Activated T-cell treated with anti-CD3 and anti-CD28 coated beads, Interleukin-2, amount 50 U/mL, for 24 hours (primary cell): ENCODE measurements at places on chromosomes 7 and 10.

- no peak for DNase-seq
These were observed 303.8 kb downstream of the PRKG1 start for GRCh38 chr10:51377932-51378599.

- no peak for DNase-seq
These were observed 85.2 kb downstream of the VTI1A start for GRCh38 chr10:112532189-112532588.

DNA sequence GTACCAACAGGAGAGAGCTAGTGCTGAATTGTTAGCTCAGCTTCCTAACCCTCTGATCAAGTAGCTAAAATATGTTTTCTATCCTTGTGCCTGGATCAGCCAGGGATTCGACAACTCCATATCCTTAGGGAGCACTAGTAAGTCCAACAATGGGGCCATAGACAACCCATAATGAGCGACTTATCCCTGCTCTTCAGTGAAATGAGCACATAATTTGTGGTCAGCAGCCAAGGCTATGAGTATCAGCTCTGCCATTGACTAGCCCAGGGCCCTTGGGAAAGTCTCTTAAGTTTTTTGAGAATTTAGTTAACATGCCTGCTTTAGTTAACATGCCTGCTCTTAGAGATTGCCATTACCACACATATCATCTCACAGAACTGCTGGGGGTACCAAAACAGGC lies 39.3 kb downstream of the COL1A2 start:
- DNase-seq = no peak

DNA sequence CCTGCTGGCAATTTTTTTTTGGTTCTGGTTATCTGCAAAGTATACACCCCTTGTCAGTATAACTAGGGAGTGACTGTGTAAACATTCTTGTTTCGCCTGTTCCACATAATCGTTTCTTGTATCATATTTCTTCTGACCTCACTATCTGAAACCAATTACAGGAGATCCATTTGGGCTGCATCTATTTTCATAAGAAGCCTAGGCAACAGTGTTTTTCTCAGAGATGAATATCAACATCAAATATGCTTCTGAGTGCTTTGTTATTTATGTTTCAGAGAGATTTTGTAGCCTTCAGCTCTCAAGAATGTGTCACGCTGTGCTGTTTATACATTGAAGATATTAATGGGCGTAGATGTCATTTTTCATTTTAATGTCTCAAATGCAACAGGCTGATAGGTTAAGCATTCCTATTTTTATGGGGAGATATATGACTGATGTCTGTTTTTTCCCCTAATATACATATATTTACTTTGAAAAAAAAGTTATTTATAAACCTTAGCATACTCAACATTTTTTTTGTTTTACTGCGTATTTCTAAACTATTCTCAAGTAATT lies 115.5 kb downstream of the FOXP2 start:
- DNase-seq = no peak

GRCh38 chr10:133103311-133103910 lies 15.7 kb downstream of the ADGRA1 start:
- no peak for DNase-seq

GRCh38 chr7:101578552-101578951 lies 50.5 kb downstream of the MYL10 start:
- no peak for DNase-seq

DNA sequence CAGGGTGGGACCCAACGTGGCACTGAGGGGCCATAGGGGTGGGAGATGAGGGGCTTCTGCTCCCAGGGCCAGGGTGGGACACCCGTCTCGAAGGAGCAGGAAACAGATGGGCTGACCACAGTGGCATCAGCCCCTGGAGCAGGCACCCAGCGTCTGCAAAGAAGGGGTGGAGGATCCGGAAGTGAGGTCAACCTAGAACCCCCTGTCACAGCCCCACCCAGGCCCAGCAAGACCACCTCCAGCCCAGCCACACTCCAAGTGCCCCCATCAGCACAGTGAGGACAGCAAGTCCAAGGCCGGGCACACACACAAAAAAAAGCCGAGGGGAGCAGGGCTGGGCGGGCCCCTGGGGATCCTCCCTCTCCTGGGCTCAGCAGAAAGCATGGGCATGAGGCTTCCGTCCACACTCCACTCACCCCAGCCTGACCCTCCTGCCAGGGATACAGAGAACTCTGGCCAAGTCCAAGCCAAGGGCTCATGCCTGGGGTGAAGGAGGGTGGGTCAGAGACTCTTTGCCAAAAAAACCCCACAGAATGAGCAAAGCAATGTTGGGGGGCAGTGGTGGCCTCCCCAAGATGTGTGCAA lies 111.0 kb downstream of the FOXL3 start:
- DNase-seq = no peak

DNA sequence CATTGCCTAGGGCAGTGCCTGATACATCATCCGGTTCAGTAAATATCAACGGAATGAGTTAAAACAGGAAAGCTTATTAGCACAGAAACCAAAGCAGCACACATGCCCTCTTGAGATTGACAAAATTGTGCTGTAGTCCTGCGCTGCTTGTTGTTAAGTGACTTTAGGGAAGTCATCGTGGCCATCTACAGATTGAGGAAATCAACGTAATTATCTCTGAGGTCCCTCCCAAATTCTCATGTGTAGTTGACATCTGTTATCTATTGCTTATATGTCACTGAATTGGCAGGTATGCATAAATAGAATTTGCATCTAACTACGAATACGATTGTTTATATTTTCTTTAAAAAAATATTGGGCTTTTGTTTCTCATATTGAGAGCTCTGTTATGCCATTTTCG lies 3.5 kb upstream of the GNB2 start:
- DNase-seq = no peak

DNA sequence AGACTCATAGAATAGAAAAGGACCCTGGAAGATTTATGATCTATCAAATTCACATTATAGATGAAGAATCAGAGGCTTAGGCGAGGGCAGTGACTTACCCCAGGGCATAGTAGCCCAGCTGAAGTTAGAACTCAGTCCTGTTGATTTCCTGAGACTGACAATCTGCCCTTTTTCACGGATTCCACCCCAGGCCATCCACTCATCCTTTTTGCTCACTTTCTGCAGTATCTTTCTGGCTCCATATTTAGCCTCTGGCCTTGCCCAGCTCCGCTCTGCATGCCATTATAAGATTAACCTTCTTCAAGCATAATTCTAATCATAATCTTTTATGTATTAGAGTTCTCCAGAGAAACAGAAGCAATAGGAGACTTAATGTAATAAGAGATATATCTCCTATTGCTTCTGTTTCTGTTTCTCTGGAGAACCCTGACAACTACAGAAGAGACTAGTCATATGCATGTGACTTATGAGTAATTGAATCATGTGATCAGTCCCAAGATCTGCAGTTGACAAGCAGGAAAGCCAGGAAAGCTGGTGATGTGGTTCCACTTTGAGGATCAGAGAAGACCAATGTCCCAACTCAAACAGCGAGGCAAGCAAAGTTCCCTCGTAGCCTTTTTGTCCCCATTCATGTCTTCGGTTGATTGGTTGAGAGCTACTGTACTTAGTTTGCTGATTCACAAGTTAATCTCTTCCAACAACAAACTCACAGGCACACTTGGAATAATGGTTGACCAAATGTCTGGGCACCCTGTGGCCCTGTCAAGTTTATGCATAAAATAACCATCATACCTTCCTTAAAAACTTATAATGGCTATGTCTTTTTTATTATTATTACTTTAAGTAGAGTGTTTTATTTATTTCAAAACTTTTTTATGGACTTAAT lies 412.1 kb downstream of the SUGCT start:
- DNase-seq = no peak

DNA sequence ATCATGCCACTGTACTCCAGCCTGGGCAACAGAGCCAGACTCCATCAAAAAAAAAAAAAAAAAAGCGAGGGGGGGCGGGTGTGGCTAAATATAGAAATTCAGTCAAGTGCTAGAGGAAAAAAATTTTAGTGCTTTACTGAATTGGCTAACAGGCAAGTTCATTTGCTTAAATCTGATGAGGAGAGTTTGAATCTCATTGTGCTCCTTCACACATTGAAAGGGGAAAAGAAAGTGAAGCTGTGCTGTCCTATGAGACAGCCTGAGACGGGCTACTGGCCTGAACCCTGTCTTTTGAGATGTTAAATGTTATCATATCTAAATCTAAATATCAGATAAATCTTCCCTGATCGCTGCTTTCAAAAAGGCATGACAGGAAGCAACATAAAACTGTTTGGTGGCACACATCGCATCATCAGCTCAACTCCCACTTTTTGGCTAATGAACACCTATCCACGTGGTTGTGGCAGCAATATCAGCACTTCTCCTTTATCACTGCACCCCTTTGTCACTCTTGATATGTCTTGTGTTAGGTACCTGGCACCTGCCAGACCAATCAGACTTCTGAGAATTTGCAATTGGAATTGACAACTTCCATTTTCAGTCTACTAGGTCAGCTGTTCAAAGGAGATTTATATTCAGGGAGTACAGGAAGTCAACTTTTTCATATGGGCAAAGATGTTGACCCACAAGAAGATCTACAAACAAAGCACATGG lies 14.0 kb upstream of the IFIT1B start:
- DNase-seq = no peak

GRCh38 chr10:72612203-72612826 lies 13.6 kb downstream of the MICU1 start:
- no peak for DNase-seq

- no peak for DNase-seq
These were observed 292.4 kb upstream of the KLF14 start for GRCh38 chr7:131026297-131027000.

- no peak for DNase-seq
These were observed 316.0 kb downstream of the CXCL12 start for GRCh38 chr10:44068716-44069482.

DNA sequence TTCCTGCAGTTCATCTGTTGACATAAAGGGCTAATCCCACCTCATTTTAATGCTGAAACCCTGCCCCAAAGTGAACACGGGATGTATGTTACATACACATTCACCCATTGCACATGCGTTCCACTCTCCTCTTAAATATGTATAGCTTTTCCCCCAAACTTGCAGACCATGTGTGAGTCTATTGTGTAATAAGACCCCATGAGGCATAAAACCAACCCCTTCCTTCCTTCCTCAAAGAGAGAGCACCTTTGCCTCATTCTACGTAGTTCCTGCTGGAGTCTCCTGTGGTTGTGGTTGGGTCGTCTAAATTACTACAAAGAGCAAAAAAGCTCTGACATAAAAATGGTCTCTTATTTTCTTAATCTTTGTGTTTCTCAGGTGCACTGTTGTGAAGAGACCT lies 345.7 kb upstream of the KLF6 start:
- no peak for DNase-seq

DNA sequence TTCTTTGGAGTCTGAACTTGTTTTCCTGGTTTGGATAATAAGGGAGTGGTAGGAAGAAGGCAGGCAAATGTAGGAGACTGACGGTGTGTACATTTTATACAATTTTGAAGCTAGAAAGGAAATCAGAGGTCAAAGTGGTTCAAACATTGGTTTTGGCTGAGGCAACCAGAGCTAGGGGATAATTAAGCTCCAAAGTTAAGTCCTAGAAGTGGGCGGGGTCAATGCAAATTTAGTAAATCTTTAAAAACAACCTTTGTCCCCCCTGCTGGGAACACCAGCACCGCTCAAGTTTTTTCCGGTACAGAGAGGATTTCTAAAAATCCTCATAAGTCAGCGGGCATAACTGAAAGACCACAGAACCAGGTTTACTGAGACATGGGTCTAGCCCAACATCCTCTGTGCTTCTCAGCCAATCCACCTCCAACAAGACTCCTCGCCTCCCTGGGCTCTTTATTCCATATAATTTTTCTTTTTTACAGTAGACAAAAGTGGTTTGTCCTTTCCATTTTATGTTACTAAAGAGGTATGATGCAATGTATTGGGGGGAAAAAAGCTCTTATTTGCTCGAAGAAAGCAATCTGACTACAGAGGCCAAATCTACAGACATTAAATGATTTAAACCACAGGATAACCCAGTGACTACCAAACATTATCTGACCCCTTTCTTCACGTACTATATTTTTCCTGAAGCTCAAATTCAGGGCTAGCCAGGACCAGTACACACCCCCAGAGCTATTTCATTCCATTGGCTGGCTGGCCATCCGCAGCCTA lies 1.6 kb downstream of the GLUD1 start:
- no peak for DNase-seq

- no peak for DNase-seq
These were observed 225.3 kb downstream of the KIF20B start for GRCh38 chr10:89926736-89927135.

GRCh38 chr7:25408876-25409275 lies 180.6 kb upstream of the NPVF start:
- no peak for DNase-seq

GRCh38 chr10:72785409-72785808 lies 93.5 kb downstream of the MCU start:
- DNase-seq = no peak

- no peak for DNase-seq
These were observed 77.2 kb downstream of the C7orf25 start for GRCh38 chr7:42834676-42835075.

GRCh38 chr7:81777697-81778096 lies 7.8 kb upstream of the HGF start:
- DNase-seq = no peak

DNA sequence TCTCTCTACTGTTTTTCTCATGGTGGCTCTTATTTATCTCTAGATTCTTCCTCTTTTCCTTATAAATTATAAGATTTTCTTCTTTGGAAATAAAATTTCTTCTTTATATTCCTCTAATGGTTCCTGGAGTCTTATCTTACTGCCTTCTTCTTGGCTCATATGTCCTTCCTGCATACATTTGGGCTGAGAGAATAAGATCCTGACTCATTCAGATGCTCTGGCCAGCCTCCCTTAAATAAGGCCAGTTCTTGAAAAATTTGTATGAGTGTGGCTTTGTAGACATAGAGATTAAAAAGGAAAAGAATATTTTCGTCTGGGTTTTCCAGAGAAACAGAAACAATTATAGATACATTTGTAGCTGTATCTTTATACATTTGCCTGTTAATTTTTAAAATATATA lies 411.3 kb downstream of the KIF20B start:
- DNase-seq = no peak

DNA sequence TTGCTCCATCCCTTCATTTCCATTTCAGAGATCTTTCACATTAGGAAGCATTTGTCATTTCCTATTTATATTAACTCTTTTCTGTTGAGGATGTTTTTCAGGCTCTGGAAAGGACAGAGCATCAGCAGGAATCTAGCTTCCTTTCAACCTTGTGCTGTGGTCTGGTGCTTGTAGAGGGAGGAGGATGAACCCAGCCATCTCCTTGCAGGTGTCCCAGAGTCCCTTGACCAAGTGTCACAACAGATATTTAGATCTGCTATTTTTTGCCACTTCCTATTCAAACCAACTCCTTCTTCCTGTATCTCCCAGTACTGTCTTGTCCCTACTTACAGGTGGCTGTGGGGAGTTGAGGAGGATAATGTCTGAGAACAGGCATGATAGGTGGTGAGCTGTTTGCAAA lies 742.8 kb downstream of the GRID1 start:
- no peak for DNase-seq

- no peak for DNase-seq
These were observed 8.4 kb downstream of the IFIT3 start for GRCh38 chr10:89336241-89336640.

DNA sequence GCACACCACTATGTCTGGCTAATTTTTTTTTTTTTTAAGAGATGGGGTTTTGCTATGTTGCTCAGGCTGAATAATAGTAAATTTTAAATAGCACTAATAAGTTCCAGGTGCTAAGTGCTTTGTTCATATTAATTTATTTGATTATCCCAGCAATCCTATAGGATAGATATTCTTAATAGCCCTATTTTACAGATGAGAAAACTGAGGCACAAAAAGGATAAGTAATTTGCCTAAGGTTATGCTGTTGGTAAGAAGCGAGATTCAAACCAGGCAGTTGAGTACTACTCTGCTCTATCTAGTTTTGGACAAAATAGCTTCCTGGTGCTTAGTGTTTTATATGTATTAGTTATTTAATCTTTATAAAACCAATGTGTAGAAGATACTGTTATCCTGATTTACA lies 72.5 kb upstream of the STRIP2 start:
- no peak for DNase-seq

GRCh38 chr7:30559611-30560010 lies 35.1 kb upstream of the GARS1 start:
- DNase-seq = no peak
